ENCODE measurements at places on chromosomes 4 and X. TPM values are rescaled to one million over a fixed set of nuclear protein-coding genes. Genes with fewer than 3 reads are reported as not detected.

Gene PARM1
- total RNA-seq: 11.7 TPM

Gene GABRQ
- total RNA-seq: 4.2 TPM

GRCh38 chr4:85571008-85571407, 96.1 kb downstream of the ARHGAP24 start:
- no peak for DNase-seq
- H3K27me3 ChIP-seq: no peaks in the 10 kb centered on the region
- no peak overlapping the region for H3K4me3 ChIP-seq
- H3K36me3 ChIP-seq: no peaks in the 10 kb centered on the region

- H3K4me3 ChIP-seq: no peak overlapping the region
- no peak overlapping the region for H3K27ac ChIP-seq
- no peaks in the 10 kb centered on the region for H3K4me1 ChIP-seq
- no peak for DNase-seq
- no peaks in the 10 kb centered on the region for H3K36me3 ChIP-seq
- no peaks in the 10 kb centered on the region for H3K27me3 ChIP-seq
These were observed 222.5 kb downstream of the MGST2 start for GRCh38 chr4:139887962-139888735.

- H3K27ac ChIP-seq: no peak overlapping the region
- H3K4me1 ChIP-seq: peaks cover 12% of the 10 kb centered on the region
- H3K4me3 ChIP-seq: no peak overlapping the region
- H3K27me3 ChIP-seq: no peaks in the 10 kb centered on the region
These were observed 3.8 kb downstream of the MAEA start for GRCh38 chr4:1293531-1293941.

DNA sequence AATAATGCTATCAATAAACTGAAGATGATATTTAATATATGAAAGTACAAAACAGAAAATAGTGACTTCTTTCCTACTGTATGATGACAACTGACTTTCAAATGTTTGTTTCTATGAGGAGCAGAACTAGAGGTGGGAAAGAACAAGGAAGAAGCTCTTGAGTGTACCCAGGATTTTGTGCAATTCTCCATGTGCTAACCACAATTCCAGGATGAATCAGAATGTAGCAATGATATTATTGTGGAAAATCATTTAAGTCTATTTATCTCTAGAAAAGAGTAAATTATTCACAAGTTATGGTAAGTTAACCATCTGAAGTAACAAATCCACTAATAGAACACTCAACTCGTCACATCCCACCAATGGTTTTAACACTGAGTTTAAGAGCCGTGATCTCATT, 324.1 kb upstream of the EMCN start:
- no peak for DNase-seq
- no peaks in the 10 kb centered on the region for H3K27me3 ChIP-seq
- no peaks in the 10 kb centered on the region for H3K36me3 ChIP-seq
- H3K27ac ChIP-seq: no peak overlapping the region
- no peak overlapping the region for H3K4me3 ChIP-seq

GRCh38 chr4:134544303-134544770, 342.7 kb upstream of the PABPC4L start:
- no peak overlapping the region for H3K27ac ChIP-seq
- peaks cover 7% of the 10 kb centered on the region for H3K4me1 ChIP-seq
- H3K36me3 ChIP-seq: no peaks in the 10 kb centered on the region
- H3K27me3 ChIP-seq: no peaks in the 10 kb centered on the region
- H3K4me3 ChIP-seq: no peak overlapping the region

DNA sequence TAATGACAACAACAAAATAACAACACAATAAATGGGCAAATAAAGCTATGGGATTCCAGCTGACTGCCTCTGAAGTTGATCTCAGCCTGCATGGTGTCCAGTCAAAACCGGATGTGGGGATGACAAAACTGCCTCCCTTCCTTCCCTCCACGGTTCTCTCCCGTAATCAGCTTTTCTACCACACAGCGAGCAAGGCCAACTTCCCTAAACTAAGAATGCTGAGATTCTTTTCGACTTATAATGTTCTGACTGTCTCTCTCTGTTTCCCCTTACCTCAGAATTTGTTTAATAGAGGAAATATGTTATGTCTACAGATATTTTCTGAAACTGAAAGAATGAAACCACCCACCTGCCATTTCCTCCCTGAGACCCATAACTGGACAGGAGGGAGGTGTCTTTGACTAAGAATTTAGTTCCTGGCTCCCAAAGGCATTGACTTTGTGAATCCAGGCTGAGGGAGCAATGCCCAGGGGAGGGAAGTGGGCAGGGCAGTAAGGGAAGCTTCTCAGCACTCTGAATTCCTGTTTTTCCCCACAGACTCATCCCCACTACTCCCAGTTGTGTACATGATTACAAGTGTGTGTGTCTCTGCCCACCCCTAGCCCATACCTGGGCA, 1.0 kb upstream of the TLR1 start:
- H3K27ac ChIP-seq: no peak overlapping the region
- H3K4me3 ChIP-seq: no peak overlapping the region
- no peaks in the 10 kb centered on the region for H3K36me3 ChIP-seq
- no peaks in the 10 kb centered on the region for H3K4me1 ChIP-seq
- DNase-seq: no peak

DNA sequence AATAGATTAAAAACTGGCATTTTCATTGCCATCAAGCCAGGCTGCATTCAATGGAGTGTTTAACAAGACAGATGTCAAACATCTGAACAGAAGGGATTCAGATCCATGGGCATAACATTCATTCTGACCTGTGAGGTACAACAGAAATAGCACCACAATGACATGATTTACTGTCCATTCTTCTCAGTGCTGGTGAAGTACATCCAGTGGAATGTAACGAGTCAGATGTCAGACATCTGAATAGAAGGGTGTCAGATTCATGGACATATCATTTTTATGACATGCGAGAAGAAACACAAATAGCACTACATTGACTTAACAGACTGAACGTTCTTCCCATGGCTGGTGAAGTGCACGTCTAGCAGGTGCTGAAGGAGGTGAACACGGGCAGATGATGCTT, 186.4 kb downstream of the PPP4R3C start:
- no peak overlapping the region for H3K4me3 ChIP-seq
- no peaks in the 10 kb centered on the region for H3K36me3 ChIP-seq
- no peak overlapping the region for H3K27ac ChIP-seq
- H3K27me3 ChIP-seq: no peaks in the 10 kb centered on the region
- peaks cover 14% of the 10 kb centered on the region for H3K4me1 ChIP-seq
- peak; percentile 0 for DNase-seq

GRCh38 chrX:3666975-3667374, 46.5 kb downstream of the PRKX start:
- H3K4me3 ChIP-seq: no peak overlapping the region
- no peaks in the 10 kb centered on the region for H3K27me3 ChIP-seq
- no peak overlapping the region for H3K27ac ChIP-seq
- no peaks in the 10 kb centered on the region for H3K36me3 ChIP-seq
- no peaks in the 10 kb centered on the region for H3K4me1 ChIP-seq
